ENCODE measurements at places on chromosomes 7 and 10.

DNA sequence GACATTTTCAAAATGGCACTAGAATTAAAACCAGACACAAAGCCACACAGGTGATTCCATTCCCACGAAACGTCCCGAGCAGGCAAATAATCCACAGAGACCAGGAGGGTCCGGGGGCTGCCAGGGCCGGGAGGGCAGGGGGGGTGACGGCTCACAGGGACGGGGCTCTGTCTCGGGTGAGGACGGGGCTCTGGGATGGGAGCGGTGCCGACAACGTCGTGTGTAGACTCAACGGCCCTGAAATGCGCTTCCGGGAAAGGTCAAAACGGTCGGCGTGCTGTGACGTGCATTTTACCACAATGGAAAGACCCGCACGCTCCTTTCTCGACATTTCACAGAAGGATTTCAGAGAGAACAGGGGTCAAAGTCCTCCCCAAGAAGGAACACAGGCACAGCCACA is 63.3 kb upstream of the PDGFA start:
- DNase-seq, result no peak

DNA sequence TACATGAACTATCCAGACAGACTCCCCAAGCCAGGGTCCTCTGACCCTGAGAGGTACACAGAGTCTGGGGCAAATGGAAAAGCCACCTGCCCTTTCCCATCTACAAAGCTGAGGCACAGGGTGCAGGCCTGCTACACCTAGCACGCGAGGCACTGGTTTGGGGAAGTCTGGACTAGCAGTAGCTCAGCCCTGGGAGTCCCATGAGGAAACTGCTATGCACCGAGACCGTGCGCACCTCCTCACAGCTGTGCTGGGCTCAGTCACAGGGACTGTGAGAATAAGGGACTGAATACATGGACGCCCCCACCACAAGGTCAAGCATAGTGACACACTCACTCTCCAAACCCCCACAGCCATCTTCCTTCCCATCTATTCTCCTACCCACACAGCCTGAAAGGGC is 8.2 kb downstream of the MAT1A start:
- no peak for DNase-seq

GRCh38 chr10:104123397-104123796 is 1.4 kb downstream of the SFR1 start:
- no peak for DNase-seq

- no peak for DNase-seq
Measured at GRCh38 chr10:72525689-72526088, 100.2 kb downstream of the MICU1 start.

- peak; percentile 48 for DNase-seq
Measured at GRCh38 chr7:92633211-92633906, 43.2 kb upstream of the FAM133B start.

DNA sequence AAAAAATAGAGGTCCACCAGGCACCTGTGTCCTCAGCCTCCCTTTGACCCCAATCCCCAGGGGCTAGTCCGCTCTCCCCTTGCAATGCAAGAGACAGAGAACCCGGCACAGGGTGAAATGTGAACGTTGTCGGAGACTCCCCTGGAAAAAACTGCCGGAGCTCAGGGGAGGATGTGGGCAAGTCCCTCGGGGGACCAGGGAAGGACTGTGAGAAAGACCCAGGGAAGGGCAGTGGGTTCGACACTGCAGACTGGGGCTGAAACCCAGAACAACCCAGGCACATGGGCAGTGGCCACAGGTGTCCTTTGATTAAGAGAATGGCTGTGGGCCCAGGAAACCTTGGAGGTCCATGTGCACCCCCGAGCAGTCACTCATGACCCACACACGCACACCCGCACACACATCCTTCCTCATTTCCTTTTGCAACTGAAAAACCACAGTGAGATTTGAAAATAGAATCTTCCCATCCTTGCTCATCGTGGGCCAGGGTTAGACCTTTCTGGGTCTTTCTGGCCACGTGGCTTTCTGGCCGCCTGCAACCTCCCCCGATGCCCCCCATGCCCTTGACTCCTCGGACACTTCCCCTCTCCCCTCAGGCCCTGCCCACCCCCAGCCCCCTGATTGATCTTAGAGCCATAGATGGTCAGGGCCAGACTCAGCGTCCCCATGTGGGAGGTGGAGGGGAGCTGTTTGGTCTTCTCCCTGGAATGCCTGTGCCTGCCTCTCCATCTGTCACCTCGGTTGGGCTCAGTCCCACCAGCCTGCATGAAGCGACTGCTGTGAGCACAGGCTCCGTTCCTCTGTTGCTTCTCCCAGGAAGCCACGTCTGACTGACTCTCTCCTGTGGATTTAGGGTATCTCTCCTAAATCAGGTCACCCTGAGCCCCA is 7.9 kb downstream of the LAT2 start:
- no peak for DNase-seq

GRCh38 chr7:8354503-8354902 is 78.9 kb upstream of the NXPH1 start:
- DNase-seq, result no peak

- DNase-seq, result no peak
Measured at GRCh38 chr10:6201516-6201975, 1.2 kb upstream of the PFKFB3 start.

DNA sequence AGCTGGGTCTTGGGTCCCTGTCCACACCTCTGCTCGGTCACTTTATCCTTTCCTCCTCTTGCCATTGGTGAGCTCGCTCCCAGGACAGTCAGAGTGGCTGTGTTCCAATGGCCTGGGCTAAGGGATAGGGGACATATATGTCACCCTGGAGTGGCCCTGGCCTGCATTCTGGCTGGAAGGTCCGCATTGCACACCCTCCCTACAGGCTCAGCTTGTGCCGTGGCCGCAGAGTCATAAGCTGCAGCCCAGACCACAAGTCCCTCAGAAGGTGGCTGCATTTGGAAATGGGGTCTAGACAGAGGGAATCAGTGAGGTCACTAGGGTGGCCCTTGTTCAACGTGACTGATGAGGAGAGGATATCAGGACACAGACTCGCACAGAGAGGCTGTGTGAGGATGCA is 363.8 kb upstream of the SHH start:
- no peak for DNase-seq

DNA sequence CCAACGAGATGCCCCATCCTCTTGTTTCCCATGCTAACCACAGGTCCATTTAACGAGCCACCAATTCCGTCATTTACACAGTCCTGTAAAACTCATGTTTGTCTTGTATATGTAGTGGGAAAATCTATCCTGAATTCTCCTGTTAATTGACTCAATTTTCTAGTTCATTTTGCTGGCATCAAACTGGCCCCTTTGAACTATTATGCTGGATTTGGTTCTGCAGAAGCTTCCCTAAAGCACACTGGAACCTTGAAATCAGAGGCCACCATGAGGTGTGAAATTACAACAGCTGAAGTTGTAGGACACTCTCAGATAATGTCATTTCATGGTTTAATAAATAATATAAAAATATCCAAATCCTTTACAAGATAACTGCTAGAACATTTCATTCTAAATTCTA is 129.8 kb upstream of the AKR1E2 start:
- DNase-seq, result no peak

DNA sequence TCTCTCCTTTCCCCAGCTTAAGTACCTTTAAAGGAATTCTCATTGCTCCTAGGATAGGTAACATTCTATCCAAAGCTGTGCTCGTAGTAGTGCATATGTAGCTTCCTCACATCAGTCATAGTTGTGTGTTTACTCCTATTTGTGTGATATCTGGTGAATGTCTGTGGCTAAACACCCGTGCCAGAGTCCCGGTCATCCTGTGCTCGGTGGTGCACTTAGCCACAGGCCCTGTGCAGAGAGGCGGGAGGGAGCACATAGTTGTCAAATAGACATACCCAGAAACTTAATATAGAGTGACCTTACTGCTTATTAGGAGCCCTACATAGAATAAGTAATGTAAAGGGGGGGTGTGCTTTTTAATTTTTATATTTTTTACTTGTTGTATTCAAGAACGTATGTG is 76.6 kb downstream of the RBM33 start:
- no peak for DNase-seq

DNA sequence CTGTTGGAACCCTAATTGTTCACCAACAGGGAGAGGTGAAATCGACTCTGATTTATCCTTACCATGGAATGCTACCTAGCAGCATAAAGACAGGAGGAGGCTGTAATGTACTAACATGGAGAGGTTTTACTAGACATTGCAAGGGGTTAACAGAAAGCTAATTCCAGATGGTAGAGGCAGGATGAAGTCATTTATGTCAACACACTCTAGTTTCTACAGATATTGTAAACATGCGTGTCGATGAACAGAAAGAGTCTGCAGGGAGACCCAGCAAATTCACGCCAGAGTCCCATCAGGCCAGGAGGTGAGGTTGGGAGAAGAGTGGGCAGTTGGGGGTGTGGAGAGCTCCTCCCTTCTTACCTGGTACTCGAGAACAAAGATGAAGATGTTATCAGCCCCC is 7.0 kb downstream of the NPC1L1 start:
- no peak for DNase-seq

DNA sequence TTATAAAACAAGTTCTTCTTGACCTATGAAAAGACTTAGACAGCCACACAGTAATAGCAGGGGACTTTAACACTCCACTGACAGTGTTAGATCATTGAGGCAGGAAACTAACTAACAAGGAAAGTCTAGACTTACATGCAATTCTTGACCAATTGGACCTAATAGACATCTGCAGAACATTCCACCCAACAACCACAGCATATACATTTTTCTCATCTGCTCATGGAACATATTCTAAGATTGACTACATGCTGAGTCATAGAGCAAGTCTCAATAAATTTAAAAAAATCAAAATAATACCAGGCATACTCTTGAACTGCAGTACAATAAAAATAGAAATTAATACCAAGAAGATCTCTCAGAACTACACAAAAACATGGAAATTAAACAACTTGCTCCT is 219.5 kb upstream of the HPS1 start:
- DNase-seq, result no peak

DNA sequence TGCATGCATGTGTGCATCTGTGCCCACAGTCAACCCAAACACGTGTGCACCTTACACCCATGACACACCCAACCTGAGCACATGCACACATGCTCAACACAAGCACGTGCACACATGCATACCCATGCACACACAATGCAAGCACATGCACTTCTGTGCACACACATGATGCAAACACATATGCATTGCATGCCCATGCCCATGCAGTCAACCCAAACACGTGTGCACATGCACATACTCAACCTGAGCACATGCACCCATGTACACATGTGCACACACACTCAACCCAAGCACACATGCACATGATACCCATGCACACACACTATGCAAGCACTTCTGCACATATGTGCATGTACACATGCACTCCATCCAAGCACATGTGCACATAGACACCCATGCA is 84.5 kb upstream of the FAM20C start:
- no peak for DNase-seq

- no peak for DNase-seq
Measured at GRCh38 chr7:127891144-127891543, 140.1 kb downstream of the LRRC4 start.

GRCh38 chr10:88158526-88159122 is 295.2 kb downstream of the PTEN start:
- DNase-seq, result no peak

- no peak for DNase-seq
Measured at GRCh38 chr7:132489776-132490237, 86.5 kb downstream of the PLXNA4 start.

DNA sequence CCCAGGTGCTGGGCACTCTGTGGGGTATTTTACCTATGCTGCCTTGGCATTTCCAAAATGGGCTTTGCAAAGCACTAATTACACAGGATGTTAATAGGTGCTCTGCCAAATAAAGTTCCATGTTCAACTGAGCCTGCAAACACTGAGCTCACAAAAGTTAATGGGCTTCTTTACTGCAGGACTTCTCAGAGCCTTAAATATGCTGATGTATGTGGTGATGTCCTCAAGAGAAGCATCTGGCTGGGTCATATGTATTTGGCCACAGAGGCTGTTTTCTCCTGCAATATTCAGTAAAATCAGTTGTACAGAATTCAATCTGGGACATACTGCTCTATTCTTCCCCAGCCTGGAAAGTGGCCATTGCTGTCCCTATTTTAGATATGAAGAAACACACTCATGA is 31.3 kb downstream of the GRID1 start:
- no peak for DNase-seq

Data from muscle of arm (tissue), 14 donors.